ENCODE measurements at places on chromosomes 12 and 14. TPM values are rescaled to one million over a fixed set of nuclear protein-coding genes. Genes with fewer than 3 reads are reported as not detected.

- no peak for DNase-seq
Measured at GRCh38 chr12:51430196-51430895, 5.7 kb downstream of the SLC4A8 start.

- DNase-seq, result no peak
Measured at GRCh38 chr12:123363390-123363739, 1.3 kb downstream of the SBNO1 start.

DNA sequence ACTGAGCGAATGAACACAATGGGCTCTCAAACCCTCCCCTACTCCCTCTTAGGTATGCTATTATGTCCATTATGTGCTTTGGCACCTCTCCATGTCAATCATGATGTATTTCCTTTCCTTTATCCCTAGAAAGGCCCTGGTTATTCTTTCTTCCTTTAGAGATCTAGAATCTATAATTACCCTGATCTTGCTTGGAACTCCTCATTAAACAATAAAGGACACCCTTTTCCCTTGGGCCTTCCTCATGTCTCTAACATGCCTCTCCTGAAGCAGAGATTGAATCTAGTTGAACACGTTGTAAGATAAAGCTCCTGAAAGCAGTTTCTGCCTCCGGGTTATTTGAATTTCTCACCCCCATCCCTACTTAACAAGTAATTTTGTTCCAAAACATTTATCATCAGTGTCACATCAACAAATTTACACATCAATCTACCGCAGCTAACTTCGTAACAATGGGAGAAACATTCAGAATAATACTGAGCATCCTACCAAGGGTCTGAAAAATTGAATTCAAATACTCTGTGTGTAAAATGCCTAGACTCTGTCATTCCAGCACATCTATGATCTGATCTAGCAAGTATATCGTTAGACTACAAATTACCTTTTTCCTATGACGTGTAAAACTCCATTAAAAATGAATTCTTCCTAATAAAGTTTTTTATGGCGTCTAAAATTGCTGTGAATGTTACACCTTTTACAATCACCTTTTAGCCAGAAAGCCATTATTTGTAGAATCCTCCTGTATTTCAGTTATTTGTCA, 5.4 kb downstream of the USP44 start:
- no peak for DNase-seq

GRCh38 chr12:102067574-102068258, 5.9 kb upstream of the WASHC3 start:
- no peak for DNase-seq

Gene CFL2
- 6.9 TPM for total RNA-seq
